Activated effector memory CD4-positive, alpha-beta T cell treated with Interleukin-2 at 50 U/mL for 16 hours (primary cell): ENCODE measurements at places on chromosomes 5 and 9.

DNA sequence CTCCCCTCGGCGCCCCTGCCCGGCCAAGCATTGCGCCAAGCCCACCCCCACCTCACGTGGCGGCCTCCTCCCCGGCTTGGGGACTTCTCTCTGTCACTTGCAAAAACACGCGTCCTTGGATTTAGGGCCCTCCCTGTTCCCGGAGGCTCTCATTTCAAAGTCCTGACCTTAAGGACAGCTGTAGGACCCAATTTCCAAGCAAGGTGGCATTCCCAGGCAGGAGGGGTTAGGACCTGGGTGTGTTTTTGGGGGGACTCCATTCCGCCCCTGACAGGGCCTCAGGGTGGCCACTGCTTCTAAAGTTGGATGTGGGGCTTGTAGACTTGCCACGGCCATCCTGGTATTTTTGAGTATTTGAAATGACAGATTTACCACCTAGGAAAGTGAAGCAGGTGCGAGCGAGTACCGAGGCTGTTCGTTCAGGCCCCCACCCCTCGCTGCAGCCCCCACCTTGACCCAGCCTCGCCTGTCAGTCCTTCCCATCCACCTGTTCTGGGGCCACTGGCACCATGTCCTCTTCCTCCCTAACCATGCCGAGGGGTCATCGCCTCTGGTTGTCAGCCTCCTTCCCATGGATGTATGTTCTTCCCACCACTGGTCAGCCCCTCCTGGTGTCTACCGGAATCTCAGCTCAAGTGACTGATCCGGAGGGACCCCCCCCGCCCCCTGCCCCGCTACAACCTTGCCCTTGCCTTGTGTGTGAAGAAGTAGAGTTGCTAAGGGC lies 52.4 kb downstream of the MRPL36 start:
- DNase-seq = no peak

DNA sequence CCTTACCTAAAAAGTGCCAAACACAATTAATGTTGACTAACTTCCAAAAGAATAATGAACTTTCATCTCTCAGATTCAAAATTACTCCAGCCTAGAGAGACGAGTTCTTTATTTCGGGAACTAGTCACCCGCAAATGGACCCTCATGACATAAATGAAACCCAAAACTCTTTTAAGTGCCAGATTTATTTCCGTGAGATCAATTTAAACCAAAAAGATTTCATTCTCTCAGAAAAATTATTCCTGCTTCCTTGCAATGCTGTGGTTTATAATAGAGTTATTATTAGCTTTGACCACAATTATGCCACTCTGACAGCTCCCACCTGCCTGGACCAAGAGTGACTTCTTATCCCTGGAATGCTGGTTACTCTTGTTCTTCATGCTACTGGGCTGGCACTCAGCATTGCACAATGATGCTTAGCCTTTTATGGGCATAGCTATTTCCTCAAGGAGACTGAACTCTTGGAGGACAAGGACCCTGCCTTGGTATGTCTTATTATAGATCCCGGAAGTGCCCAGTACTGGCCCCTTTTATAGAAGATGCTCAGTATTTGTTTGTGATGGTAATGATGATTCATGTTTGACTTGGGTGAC lies 183.5 kb downstream of the SNX18 start:
- no peak for DNase-seq

GRCh38 chr5:55064523-55064922 lies 37.9 kb upstream of the GZMA start:
- no peak for DNase-seq

GRCh38 chr9:114513055-114513958 lies 8.0 kb upstream of the WHRN start:
- DNase-seq = no peak

DNA sequence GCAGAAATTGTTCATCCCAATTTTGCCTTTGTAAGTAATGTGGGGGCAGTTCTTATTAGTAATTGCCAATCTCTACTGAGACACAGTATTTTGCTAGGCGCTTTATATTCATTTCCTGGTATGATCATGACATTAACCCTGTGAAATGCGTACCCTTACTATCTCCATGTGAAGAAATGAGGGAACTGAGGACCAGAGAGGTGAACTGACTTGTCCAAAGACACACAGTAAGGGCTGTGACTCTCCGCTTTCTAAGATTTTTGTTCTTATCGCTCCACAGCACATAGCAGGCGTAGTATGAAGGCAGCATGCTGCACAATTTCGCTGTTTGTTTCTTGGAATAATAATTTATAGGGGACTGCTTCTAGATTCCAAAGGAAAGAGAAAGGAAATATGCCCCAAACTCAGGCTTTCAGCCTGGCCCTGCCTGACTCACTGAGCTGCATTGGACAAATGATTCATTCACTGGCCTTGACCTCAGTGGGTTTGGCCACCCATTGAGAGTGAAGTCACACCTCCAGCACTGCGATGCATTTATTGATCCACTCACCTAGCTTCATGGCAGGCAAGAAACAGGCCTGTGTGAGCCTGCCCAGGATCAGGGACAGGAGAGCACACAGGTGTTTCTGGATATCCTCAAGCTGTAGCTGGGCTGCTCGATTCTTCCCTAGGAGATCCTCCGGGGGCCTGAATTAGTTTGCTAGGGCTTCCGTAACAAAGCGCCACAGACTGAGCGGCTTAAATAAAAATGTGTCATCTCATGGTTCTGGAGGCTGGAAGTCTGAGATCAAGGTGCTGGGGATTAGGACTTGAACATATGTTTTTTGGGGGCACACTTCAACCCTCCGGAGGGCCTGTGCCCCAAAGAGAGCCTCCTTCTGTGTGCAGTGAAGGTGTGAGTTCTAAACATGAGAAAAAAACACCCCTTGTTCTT lies 7.2 kb upstream of the DUSP1 start:
- no peak for DNase-seq
